Activated T-helper 1 cell treated with anti-CD3 and anti-CD28 coated beads, Interleukin-2, amount 50 U/mL, for 16 hours (primary cell): ENCODE measurements at places on chromosomes 16 and 17.

- no peak for DNase-seq
Observed at GRCh38 chr17:73921306-73921705, 277.1 kb upstream of the SDK2 start.

GRCh38 chr17:4969047-4969550, 1.5 kb upstream of the SPAG7 start:
- DNase-seq = no peak

DNA sequence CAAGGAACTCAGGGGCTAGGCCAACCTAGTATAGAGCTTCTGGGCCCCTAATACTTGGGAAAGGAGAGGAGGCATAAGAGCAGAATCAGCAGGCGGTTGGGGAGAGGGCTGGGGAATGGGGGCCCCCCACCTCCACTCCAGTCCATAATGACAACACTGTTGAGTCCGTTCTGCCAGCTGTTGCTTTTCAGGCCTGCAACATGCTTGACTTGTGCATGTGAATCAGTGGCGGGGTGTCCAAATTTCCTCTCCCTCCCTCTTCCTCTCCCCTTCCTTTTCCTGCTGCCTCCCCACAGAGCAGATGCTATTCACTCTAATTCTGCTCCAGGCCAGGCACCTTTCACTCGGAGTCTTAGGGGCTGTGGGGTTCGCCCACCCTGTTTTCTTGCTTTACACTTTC, 31.7 kb downstream of the SGSM2 start:
- DNase-seq = no peak

GRCh38 chr16:3461151-3461550, 17.7 kb downstream of the NAA60 start:
- no peak for DNase-seq

DNA sequence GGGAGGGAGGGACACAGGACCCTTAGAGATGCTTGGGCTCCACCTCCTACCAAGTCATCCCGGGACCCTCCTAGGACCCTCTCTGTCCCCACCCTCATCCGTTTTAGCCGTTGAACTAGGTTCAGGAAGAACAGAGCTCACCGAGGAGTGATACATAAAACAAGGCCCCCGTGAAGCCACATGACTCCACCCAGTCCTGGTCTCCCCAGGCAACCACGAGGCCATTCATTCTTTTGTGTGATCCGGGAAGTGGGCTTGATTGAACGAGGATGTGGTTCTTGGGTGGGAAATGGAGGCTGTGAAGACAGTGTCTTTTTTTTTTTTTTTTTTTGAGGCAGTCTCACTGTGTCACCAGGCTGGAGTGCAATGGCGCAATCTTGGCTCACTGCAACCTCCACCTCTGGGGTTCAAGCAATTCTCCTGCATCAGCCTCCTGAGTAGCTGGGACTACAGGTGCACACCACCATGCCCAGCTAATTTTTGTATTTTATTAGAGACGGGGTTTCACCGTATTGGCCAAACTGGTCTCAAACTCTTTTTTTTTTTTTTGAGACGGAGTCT, 14.8 kb downstream of the TRARG1 start:
- DNase-seq = peak; percentile 58

DNA sequence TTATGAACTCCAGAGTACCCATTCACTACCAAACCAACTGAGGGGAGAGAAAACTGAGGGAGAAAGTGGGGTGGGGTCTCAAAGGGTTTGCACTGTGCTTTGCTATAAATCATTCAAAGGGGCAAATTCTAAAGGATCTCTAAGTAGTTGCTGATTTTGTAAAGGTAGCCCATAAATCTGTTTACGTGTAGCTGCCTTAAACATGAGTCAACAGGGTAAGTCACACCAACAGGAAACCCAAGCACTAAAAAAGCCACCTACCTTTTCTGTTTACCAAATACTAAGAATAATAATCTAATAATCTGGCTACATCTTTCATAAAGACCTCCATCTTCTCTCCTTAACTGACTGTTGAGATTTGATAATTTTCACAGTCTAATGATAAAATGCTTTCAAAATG, 8.4 kb upstream of the HSBP1 start:
- DNase-seq = no peak

DNA sequence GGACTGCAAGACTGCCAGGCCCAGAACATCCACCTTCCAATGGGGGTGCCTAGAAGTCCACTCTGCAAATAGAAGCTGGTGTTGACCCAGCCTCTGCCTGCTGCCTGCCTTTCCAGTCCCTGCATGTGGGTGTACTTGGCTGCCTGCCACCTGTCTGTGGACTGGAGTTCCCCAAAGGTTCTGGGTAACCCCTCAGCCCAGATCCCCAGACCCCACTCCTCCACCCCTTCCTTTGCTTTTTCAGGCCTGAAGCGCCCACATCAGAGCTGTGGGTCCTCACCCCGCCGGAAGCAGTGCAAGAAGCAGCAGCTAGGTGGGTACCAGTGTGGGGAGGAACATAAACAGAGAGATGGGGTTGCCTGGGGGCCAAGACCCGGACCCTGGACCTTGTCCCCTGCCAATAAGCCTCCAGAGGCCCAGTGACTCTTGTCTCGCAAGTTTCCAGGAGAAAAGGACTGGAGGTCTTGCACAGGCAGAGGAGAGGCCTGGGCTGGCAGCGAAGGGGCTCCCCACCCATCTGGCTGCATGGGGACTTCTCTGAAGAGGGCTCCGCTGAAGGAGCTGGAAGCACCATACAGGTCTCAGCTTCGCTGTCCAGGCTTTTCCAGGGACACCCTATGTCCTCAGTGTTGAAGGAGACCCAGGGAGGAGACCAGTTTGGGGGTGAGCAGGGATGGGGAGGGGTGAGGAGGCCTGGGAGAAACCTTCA, 34.3 kb downstream of the NLRC5 start:
- peak; percentile 47 for DNase-seq

GRCh38 chr17:7496470-7497183, 12.5 kb downstream of the POLR2A start:
- no peak for DNase-seq

GRCh38 chr16:10964891-10965326, 20.5 kb downstream of the CLEC16A start:
- DNase-seq = peak; percentile 49

- DNase-seq = no peak
Observed at GRCh38 chr16:56428091-56428490, 2.7 kb upstream of the AMFR start.

DNA sequence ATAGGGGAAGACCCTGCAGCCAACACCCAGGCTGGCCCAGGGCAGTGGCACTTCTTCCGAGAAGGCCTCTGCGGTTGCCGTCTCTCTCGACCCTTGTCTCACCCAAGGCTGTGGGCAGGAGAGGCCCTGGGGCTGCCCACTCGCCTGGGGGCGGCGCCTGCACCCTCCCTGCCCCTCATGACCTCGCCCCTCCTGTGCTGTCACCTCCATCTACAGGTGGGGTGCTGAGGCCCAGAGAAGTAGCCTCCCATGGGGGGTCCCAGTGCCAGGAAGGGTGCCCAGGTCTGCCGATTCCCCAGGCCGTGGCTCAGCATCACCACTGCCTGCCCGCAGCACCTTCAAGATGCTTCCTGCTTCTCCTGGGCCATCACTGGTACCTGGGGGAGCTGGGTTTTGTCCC, 992 bp downstream of the NLRC3 start:
- no peak for DNase-seq

- no peak for DNase-seq
Observed at GRCh38 chr16:84808826-84809225, 11.0 kb upstream of the CRISPLD2 start.

DNA sequence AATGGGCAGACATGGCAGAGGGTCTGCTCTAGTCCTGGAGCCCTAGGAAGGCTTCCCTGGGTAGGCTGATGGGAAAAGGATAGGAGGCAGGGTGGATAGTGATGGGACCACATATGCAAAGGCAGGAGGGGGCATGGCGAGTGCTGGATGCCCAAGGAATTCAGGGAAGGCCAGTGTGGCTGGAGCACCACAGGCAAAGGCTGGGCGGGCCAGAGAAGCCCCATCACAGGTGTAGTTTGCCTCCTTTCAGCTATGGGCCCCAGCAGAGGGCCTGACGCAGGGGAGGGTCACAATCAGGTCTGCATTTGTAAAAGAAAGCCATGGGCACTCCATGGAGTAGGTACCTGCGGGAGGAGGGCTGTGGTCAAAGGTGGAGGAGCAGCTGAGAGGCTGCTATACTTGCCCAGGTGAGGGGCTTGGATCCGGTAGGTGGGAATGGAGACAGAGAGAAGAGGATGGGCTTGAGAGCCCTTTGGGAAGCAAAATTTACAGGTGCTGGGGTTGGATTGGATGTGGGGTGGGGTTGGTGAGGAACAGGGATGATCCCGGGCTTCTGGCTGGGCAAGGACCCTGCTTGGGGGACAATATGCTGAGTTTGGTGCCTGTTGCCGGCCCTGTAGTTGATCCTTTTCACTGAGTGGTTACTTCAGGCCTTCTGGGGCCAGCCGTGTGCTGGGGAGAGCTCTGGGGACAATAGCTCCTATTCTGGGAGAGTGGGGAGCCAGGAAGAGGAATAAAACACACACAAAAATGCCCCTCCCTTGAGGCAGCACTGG, 6.5 kb upstream of the COL1A1 start:
- no peak for DNase-seq

GRCh38 chr17:72407336-72407909, 286.6 kb downstream of the SOX9 start:
- no peak for DNase-seq

DNA sequence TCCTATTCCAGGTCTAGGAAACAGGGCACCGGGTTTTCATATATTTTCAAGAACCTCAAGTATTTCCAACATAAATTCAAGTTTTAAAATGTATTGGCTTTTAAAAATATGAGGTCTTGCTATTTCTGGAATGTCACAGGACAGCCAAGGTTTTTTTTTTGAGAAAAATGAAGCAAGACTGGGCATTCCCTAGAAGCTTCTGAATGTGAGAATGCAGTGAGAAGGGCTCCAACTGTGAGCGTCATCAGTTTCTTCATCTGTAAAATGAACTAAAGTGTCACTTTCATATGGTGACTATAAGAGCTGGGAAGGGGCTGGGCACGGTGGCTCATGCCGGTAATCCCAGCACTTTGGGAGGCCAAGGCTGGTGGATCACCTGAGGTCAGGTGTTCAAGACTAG, 455.8 kb upstream of the MAF start:
- no peak for DNase-seq

- DNase-seq = no peak
Observed at GRCh38 chr17:44496815-44497214, 6.4 kb downstream of the GPATCH8 start.

DNA sequence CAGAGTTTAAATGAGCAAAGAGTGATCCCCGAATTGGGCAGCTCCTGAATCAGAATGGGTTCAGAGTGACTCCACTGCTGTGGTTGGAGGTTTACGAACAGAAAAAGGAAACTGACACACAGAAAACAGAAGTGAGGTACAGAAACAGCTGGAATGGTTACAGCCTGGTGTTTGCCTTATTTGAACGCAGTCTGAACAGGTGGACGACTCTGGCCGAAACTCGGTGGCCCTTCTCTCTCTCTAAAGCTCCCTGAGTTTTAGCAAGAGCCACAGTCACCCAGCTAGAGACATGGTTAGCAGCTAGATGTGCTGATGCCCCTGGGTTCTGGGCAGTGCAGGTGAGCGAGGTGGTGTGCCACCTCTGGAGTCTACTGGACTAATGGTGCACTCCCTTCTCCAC, 54.2 kb upstream of the ATP2A3 start:
- DNase-seq = no peak

DNA sequence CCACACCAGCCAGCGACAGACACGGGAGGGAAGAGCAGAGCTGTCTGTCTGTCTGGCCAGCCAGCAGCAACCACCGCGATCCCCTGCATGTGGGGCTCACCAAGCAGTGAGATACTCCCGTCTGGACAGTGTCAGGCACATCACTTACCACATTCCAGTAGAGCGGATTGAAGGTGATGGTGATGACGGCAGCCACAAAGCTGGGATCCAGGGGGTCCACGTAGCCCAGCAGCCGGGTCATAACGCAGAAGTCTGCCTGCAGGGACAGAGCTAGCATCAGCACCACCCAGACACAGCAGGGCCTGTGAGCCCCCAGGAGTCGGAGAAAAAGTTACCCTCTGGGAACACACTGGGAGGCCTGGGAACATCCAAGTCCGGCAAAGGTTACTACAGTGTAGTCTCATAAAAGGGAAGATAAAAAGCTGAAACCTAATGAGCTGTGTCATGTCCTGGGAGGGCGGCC, 14.7 kb downstream of the PEMT start:
- no peak for DNase-seq

DNA sequence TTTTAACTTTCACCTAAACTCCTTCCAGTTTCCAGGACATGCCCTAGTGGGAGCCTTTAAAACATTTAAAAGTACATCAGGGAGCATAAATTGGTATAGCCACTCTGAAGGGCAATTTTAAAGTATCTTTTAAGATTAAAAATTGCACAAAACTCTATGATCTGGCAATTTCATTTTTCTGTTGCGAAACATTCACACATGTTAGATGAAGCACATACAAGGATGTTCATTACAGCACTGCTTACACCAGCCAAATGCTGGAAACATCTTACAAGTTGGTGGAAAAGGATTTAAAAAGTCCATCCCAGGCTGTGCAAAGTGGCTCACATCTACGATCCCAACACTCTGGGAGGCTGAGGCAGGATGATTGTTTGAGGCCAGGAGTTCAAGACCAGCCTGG, 26.4 kb upstream of the LONP2 start:
- DNase-seq = no peak

GRCh38 chr17:34116306-34116705, 138.8 kb upstream of the CCL2 start:
- DNase-seq = no peak

DNA sequence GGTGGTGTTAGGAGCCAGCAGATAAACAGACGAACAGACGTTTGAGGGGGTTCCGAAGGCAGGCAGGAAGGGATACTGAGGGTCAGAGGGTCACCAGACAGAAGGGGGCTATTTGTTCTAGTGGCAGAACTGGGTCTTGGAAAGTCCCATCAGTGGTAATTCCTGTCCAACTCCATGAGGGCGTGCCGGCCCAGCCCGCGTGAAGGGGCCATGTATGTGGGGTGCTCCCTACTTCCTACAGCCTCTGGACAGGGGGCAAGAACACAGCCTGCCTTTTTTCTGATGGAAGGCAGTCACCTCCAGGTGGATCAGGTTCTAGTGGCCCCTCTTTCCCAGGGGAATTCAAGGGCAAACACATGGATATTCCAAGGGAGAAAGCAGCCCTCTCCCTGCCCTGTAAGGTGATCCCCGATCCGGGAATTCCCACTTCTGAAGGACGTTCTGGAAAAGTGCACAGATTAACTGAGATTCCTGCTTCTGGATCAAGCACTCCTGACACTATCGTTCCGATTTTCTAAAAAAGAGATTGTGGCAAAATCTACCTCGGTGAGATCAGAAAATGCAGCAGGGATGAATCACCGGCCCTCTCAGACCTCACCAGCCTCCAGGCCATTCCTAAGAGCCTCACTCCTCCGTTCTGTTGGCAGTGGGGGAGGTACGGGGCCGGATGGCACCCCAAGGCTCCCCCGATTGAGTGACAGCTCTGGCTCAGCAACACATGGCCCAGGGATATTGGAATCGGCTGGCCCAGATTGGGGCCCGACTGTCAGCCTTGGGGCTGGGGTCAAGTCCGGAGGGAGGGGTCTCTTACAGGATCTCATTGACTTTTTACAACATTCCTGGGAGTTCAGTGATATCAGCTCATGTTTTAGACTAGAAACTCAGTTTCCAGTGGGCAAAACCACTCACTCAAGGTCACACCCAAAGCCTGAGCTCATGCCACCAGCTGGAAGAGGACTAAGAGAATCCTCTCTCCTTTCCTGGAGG, 12.4 kb downstream of the STX1B start:
- DNase-seq = no peak
